ENCODE measurements at places on chromosomes 7 and 10. TPM values are rescaled to one million over a fixed set of nuclear protein-coding genes. Genes with fewer than 3 reads are reported as not detected.

The PAX4 gene
- total RNA-seq = 3.4 TPM

The ADRB1 gene
- total RNA-seq = 2.0 TPM

The CPEB3 gene
- 3.7 TPM for total RNA-seq

The PCBD1 gene
- 84.1 TPM for total RNA-seq

The TAS2R41 gene
- not detected for total RNA-seq

The SCRN1 gene
- total RNA-seq = 62.7 TPM

The MPP7 gene
- 11.8 TPM for total RNA-seq

The SFTPD gene
- 0.24 TPM for total RNA-seq

DNA sequence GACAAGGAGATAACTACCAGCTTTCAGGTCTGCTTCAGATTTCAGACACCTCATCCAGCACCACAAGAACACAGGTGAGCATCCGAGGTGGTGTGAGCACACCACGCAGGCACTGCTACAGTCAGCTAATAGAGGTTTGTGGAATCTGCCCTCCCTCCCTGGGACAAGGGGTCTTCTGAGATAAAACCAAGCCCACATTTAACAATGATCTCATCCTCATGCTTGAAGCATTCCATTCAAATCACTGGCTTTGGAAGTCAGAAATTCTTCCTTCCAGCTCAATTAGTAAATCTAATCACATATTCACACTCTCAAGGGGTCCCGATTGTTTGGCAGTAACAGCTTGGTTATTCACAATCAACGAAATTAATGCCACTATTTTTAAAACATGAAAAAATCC is 331.4 kb downstream of the ELMO1 start:
- H3K4me3 ChIP-seq = no peak overlapping the region
- H3K4me1 ChIP-seq = peaks cover 4% of the 10 kb centered on the region
- H3K27ac ChIP-seq = no peak overlapping the region
- no peaks in the 10 kb centered on the region for H3K36me3 ChIP-seq

DNA sequence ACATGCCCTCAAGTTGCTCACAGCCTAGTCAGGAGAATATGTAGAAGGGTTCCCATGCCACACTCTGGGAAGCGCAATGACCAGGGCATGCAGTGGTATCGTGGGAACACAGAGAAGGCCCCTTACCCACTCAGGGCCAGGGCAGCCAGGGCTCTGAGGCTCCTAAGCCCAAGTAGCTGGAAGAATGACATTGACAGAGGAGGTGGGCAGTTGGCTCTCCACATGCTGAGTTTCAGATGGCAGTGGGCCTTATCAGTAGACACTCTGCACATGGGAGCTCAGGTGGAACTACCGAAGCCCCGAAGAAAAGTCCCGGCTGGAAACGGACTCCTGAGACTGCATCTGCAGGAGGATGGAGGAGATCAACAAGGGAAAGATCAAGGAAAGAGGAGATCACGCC is 15.7 kb upstream of the SVOPL start:
- no peaks in the 10 kb centered on the region for H3K36me3 ChIP-seq
- no peaks in the 10 kb centered on the region for H3K4me1 ChIP-seq
- H3K27me3 ChIP-seq = no peaks in the 10 kb centered on the region
- H3K27ac ChIP-seq = no peak overlapping the region

GRCh38 chr7:54960517-54960916 is 58.3 kb upstream of the EGFR start:
- no peaks in the 10 kb centered on the region for H3K27me3 ChIP-seq
- peaks cover 9% of the 10 kb centered on the region for H3K4me1 ChIP-seq
- no peak for DNase-seq

- H3K27ac ChIP-seq = no peak overlapping the region
- H3K36me3 ChIP-seq = no peaks in the 10 kb centered on the region
- H3K4me1 ChIP-seq = peaks cover 9% of the 10 kb centered on the region
- no peaks in the 10 kb centered on the region for H3K27me3 ChIP-seq
- DNase-seq = no peak
Measured at GRCh38 chr7:93955304-93955703, 33.8 kb downstream of the GNG11 start.

GRCh38 chr10:120034236-120034635 is 141.7 kb downstream of the SEC23IP start:
- H3K4me3 ChIP-seq = no peak overlapping the region
- H3K4me1 ChIP-seq = no peaks in the 10 kb centered on the region
- no peaks in the 10 kb centered on the region for H3K36me3 ChIP-seq
- no peak for DNase-seq
- H3K27ac ChIP-seq = no peak overlapping the region

GRCh38 chr10:27890971-27891370 is 107.9 kb downstream of the ODAD2 start:
- no peak overlapping the region for H3K27ac ChIP-seq
- H3K4me3 ChIP-seq = no peak overlapping the region
- H3K27me3 ChIP-seq = peaks cover 5% of the 10 kb centered on the region
- no peak for DNase-seq

GRCh38 chr10:77231884-77232610 is 405.6 kb downstream of the KCNMA1 start:
- H3K27me3 ChIP-seq = peaks cover 10% of the 10 kb centered on the region
- H3K4me3 ChIP-seq = no peak overlapping the region
- DNase-seq = no peak
- no peak overlapping the region for H3K27ac ChIP-seq

DNA sequence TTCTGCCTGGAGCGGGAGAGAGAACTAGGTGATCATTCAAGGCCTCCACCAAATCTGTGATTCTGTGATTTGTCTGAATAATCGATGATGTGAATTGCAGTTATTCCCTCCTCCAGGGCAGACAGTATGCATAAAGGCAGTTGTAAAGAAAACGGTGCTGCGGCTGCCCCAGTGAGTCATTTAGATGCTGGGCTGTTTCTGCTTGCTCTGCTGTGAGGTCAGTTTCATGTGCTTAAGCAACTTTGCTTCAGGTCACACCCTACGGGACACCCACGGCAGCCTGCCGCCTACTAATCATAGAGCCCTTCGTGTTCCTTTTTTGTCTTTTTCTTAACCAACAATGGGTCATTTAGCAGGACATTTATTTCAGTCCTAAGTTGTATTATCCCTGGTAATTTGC is 158.1 kb upstream of the PITRM1 start:
- no peak for DNase-seq
- H3K27me3 ChIP-seq = peaks cover 10% of the 10 kb centered on the region
- H3K36me3 ChIP-seq = no peaks in the 10 kb centered on the region
- H3K4me3 ChIP-seq = peak overlapping the region; percentile 29
- H3K4me1 ChIP-seq = peaks cover 26% of the 10 kb centered on the region
- peak overlapping the region; percentile 0 for H3K27ac ChIP-seq

GRCh38 chr7:121429798-121430197 is 33.7 kb upstream of the FAM3C start:
- no peak for DNase-seq
- peaks cover 3% of the 10 kb centered on the region for H3K4me1 ChIP-seq
- H3K27ac ChIP-seq = peak overlapping the region; percentile 6
- no peak overlapping the region for H3K4me3 ChIP-seq
- H3K27me3 ChIP-seq = no peaks in the 10 kb centered on the region

DNA sequence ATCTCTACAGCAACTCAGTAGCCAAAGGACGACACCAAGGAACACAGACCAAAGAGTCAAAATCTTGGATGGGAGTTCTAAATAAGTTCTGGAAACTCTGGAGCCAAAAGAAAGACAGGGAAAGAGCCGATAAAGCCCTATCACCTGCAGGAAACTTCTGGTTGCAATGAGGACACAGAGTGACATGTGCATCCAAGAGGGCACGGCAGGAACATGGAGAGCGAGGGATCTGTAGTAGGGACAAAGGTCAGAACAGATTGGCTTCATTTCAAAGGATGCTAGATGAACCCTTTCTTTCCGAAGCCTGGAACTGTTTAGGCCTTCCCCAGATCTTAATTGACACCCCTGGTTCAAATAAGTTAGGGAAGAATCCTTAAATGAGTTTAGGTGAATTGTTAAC is 39.5 kb downstream of the CACNA2D1 start:
- no peaks in the 10 kb centered on the region for H3K36me3 ChIP-seq
- H3K27ac ChIP-seq = no peak overlapping the region
- no peak overlapping the region for H3K4me3 ChIP-seq
- no peaks in the 10 kb centered on the region for H3K4me1 ChIP-seq
- no peaks in the 10 kb centered on the region for H3K27me3 ChIP-seq

- no peaks in the 10 kb centered on the region for H3K27me3 ChIP-seq
- no peak for DNase-seq
- peaks cover 25% of the 10 kb centered on the region for H3K4me1 ChIP-seq
- H3K27ac ChIP-seq = no peak overlapping the region
Measured at GRCh38 chr7:39683216-39683845, 60.0 kb downstream of the RALA start.

DNA sequence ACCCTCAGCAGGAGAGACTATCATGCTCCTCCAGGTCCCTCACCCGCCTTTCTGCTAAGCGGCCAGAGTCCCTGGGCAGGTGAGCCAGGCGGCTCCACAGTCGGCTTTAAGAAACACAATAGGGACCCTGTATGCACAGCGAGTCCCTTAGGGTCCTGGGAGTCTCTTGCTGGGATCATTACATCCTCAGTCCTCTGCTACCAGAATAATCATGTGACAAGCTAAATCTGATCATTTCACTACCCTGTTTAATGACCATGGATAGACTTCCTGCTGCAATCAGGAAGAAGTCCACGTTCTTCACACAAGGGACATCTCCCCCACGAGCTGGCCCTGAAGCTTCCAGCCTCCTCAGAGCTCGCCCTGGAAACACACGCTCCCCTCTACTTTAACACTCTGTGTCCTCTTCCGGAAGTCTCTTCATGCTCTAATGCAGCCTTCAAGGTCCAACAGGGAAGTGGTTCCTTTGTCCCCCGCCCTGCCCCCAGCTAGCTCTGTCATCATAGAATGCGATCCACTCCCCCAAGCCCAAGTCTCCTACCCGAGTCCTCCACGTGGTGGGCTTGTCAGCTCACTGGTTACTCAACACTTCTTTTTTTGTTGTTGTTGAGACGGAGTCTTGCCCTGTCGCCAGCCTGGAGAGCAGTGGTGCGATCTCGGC is 101.5 kb downstream of the RNF216 start:
- H3K27ac ChIP-seq = peak overlapping the region; percentile 17
- no peak for DNase-seq
- H3K36me3 ChIP-seq = peaks cover 5% of the 10 kb centered on the region
- peaks cover 42% of the 10 kb centered on the region for H3K4me1 ChIP-seq
- no peaks in the 10 kb centered on the region for H3K27me3 ChIP-seq
- H3K4me3 ChIP-seq = no peak overlapping the region
